ENCODE measurements at places on chromosomes 13 and 19. TPM values are rescaled to one million over a fixed set of nuclear protein-coding genes. Genes with fewer than 3 reads are reported as not detected.

Gene SIGLEC6
- not detected for total RNA-seq

Gene C19orf18
- total RNA-seq = 0.26 TPM

Gene APC2
- under 0.01 TPM for total RNA-seq

GRCh38 chr19:12749938-12750521 is 1.6 kb upstream of the BEST2 start:
- peak; percentile 79 for DNase-seq

GRCh38 chr19:16283210-16284061 is 41.2 kb upstream of the KLF2 start:
- peak; percentile 5 for DNase-seq

DNA sequence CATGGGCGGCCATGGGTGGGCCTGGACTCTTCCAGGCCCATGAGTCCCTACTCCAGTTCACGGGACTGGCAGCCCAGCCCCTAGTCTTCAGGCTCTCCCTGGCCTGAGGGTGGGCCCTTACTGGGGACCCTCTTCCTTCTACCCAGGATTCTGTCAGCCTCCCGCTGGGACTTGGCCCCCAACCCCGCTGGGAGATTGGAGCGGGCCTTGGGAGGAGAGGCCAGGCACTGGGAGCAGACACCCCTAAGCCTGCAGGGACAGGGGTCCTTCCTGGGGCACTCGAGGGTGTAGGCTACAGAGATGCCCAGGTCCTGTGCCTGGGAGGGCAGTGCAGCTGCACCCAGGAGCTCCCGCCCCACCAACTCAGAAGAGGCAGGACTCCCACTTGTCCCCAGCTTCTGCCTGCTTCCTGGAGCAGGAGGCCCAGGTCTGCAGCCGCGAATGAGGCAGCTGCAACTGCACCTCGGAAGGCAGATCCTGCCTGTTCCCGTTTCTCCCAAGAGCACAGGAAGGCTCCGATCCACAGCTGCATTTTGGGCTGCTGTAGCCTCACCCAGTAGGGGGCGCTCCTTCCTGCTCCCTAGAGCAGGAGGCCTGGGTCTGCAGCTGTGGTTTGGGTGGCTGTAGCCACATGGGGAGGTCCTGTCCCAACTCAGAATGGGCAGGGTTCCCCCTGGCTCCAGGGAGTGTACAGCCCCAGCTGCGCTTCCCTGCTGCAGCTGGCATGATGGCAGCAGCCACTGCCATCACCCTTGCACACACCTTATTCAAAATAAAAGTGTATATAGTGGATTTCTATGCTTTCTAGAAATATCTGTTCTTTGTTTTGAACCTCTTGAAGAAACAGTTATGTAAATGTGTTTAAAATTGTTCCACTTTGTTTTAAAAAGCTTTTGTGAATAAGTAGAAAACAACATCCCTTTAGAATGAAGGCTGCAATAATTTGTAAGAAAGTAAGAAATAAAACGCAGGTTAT is 46.8 kb downstream of the TEX26 start:
- no peak for DNase-seq

DNA sequence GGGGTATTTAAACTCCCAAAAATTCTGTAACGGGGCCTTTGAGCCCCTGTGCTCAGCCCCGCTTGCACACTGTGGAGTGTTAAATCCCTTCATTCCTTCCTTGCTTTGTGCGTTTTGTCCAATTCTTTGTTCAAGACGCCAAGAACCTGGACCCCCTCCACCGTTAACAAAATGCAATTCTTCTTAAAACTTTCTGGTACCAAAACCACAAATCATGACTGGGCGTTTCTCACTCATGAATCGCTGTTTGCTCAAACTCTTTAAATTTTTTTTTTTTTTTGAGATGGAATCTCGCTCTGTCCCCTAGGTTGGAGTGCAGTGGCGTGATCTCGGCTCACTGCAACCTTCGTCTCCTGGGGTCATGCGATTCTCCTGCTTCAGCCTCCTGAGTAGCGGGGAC is 881 bp downstream of the ZNF20 start:
- no peak for DNase-seq

- DNase-seq = no peak
These were observed 5.2 kb upstream of the OR7A5 start for GRCh38 chr19:14840206-14840605.

- DNase-seq = no peak
These were observed 13.6 kb downstream of the HAS1 start for GRCh38 chr19:51710163-51710562.

GRCh38 chr13:99993660-99994637 is 12.4 kb downstream of the ZIC2 start:
- DNase-seq = no peak

DNA sequence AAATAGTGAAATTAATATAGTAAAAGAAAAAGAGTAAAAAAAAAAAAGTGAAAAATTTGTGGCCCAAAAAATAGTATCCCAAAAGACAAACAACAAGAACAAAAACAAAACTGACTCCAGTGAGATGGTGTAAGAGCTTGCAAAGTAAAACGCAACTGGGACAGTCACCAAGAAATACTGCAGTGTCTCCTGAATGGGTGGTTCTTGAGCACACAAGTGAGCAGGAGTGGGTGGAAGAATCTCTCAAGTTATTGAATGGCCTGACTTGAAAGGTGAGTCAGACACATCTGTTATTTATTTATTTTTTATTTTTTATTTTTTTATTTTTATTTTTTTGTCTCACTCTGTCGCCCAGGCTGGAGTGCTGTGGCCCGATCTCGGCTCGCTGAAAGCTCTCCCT is 1.9 kb downstream of the ZNF493 start:
- DNase-seq = peak; percentile 5

DNA sequence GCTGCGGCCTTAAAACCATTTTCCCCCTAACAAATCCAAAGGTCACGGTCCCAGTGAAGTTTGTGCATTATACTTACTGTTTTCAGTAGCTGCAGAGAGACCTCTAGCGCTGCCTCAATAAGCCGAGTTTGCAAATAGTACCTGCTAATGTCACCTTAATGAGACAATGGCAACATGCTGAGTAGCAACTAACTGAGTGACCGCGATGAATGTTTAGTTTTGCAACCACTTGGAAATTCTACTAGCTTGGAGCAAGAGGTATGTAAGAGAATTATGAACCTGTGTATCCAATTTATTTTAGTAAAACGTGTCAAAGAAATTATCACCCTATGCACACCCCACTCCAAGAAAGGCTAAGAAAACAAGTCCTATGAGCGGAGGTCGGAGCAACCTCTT is 1.2 kb downstream of the KPNA3 start:
- peak; percentile 39 for DNase-seq

DNA sequence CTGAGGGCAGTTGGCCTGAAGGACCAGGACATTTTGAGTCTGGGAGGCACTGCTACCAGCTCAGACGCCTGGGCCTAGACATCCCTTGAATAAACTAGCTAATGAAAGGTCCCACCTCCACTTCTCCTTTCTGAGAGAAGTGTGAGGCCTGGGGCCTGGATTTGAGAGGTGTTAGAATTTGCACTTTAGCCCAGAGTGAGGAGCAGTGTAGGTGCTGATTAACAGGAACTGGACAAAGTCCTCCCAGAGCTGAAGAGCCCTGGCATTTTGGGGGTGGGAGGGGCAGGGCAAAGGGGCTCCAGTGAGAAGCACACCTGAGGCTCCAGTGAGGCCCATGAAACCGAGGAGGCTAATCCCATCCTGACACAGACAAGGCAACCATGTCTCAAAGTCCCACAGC is 15.2 kb upstream of the SLC1A5 start:
- no peak for DNase-seq

DNA sequence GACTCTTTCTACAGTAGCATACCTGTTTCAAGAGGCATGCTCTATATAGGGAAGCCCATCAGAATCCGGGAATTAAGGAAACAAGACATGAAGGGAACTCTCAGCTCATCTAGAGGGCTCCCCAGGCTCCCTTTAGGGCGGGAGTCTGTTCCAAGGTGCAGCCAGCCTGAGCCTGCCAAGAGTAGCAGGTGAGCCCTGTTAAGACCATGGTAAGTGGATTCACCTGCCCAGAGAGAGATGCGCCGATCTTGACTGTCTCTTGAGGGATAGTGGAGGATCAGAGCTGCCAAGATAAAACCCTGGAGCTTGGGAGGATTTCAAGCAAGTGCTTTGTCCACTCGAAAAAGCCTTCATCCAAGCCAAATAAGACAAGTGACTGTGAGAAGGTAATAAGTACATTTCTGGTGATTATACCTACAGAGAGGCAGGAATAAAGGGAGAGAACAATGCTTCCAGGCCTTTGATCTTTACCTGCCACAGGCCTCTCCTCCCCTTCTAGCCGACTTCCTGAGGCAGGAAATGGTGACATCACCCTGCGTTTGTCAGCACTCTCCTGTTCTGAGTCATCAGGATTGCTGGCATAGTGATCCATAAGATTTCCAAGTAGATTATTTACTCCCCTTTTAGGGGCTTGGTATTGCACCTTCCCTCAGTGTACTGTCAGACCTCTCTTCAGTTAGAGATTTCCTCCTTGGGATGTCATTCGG is 31.5 kb downstream of the KLF5 start:
- DNase-seq = peak; percentile 98

DNA sequence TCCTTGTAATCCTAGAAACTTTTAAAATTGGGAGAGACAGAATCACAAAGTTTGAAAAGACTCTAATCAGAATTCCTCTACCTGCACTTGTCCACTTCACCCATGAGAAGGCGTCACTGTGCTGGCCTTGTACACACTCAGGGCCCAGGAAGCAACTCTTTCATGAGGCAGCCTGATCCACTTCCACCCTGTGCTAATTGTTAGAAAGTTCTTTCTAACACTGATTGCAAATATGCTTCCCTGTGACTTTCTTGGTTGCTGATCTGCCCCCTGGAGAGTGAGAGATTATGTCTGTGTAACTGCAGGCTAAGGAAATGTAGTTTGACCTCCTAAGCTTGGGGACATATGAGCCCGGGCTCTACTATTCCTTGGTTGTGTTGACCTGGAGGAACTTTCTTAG is 494.6 kb downstream of the MYO16 start:
- DNase-seq = no peak
